Activated CD4-positive, alpha-beta T cell treated with anti-CD3 and anti-CD28 coated beads, Interleukin-2, amount 50 U/mL, for 24 hours (primary cell): ENCODE measurements at places on chromosomes 5 and 9.

DNA sequence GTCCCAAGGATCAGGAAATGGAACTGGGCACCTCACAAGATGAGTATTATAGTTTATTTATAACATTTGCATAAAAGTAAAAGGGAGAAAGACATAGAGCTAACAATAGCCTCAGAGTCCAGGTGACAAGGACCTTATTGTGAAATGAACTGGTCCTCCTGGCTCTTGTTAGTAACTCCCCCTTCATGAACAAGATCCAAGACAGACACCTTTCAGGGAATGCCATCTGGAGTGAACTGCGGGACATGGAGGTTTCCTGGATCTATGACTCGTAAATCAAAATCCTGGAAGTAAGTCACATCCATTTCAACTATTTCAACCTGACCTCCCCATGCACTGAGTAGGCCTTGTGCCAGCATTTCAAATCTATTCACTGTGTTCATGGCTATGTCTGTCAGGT lies 129.5 kb upstream of the GAS1 start:
- DNase-seq, result no peak

GRCh38 chr9:86126998-86127972 lies 27.9 kb upstream of the GOLM1 start:
- no peak for DNase-seq

DNA sequence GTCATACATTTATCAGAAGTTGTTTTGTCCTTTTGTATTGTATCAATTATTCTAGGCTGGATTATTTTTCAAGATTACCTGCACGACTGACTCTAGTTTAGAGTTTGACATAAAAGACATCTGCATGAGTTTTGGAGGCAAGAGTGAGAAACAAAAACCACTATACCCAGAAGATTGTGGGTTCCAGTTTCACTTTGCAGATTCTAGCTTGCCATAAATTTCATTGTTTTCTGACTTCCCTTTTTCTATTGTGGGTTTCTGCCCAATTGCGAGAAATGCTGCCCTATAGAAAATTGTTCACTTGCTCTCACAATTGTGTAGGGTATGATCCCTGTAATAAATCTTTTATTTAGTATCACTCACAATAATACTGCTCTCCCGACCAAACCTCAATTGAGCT lies 1043.4 kb upstream of the CDH10 start:
- no peak for DNase-seq

DNA sequence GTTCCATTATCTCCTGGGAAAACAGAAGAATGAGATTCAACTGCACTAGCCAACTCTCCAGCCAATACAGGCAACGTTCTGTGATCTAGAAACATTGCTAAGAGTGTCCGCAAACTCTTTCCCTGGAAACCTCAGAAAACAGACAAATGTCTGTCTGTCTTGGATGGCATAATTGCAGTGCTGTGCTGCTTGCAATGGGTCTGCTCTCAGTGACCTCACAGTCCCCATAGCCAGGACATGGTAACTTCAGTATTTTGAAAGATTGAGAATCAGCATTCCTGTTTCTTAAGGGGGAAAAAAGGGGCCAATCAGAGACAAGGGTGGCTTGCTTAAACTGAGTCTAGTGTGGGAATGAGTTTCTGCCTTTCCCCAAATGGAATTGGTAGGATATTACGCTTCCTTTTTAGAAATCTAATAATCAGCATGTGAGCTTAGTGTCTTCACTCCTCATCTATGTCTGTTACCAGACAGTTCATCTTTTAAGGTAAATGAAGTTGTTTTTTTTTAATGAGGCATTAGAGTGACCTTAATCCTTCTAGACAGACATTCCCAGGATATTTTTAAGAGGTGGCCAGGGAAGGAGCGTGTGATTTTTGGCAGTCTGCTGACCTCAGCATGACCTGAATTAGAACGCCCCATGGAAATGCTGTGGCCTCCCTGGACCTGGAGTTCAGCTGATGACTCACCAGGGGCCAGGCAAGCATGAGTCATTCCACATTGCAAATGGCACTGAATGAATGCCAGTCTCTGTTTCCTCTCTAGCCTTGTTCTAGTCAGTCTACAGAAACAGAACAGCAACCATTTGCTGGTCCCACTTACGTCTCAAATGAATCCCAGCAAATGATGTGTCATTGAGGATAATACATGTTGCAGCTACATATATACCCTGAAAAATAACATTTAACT lies 210.2 kb upstream of the ACTBL2 start:
- DNase-seq, result no peak

GRCh38 chr9:14366076-14366475 lies 52.1 kb upstream of the NFIB start:
- DNase-seq, result no peak

DNA sequence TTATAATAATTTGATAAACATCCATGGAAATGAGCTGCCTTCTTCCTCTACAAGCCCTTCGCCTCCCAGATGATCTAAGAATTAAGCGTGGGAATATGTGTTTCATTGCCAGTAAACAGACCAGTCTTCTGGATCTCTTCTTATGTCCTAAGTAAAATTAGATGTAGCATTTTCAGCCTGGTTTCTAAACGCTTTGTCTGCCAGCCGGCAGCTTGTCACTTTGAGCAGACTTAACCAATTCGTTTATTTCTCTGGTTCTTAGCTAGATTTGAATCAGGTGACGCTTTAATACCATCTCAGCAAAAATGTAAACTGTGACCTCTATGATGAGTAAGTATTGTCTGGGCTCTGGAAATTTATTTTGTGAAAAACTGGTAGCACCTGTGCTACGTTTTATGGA lies 380.6 kb upstream of the NUDT12 start:
- DNase-seq, result no peak

GRCh38 chr5:130890610-130891009 lies 274.4 kb downstream of the HINT1 start:
- DNase-seq, result no peak

GRCh38 chr9:137319011-137319738 lies 17.1 kb upstream of the NRARP start:
- DNase-seq, result no peak

DNA sequence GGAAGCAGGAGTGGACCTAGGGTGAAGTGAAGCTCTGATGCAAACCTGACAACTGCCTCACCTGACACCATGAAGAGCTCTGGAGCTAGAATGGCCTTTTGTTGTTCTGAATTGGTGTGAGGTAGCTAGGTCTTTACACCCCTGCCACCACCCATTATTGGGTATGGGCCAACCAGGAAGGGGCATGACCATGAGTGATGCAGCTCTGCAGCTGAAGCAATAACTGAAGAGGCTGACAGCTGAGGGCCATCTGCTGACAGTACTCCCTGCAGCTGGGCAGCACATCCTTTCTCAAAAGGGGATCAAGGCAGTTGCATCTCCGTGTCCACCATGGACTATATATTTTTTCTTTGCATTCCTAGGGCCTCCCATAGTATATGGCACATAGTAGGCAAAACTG lies 87.0 kb upstream of the TLE1 start:
- no peak for DNase-seq

GRCh38 chr9:138038244-138038671 lies 160.7 kb downstream of the CACNA1B start:
- no peak for DNase-seq

GRCh38 chr5:54309691-54310432 lies 511 bp downstream of the ARL15 start:
- peak; percentile 19 for DNase-seq

- no peak for DNase-seq
Observed at GRCh38 chr5:176853151-176853778, 42.9 kb downstream of the UNC5A start.

DNA sequence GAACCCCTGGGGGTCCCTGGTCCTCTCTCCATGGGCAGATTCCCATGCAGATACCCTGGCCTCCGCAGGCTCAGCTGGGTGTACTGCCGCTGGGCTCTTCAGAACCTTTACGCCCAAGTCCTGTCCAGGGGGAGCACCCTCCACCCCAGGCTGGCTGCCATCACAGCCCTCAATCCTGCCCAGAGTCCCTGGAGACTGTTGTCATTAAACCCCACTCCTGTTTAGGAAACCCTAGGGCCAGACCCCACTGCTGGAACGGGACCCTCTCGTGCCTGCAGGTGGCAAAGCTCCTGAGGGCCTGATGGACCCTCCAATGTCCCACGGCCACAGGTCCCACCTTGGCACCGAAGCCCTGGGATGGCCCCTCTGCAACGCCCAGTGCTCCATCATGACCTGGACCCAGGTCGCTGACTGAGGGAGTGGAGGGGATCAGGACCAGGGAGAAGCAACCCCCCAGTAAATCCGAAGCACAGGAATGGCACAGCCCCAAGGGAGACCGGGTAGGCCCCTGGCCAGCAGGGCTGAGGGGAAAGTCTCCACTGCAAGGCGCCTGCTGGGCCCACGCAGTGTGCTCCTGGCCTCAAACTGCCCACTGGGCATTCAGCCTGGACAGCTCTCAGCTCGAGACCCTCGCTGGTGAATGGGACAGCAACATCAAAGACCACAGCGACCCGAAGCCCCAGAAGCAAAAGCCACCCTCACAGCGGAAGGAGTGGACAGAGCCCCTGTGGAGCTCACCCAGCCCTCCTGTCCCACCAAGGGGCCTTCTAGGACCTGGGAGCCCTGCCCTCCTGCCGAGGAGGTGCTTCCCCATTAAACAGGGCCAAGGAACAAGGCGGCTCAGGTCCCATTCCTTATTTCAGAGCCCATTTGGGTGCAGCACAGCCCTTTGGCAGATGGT lies 8.3 kb downstream of the ZDHHC11B start:
- DNase-seq, result no peak

DNA sequence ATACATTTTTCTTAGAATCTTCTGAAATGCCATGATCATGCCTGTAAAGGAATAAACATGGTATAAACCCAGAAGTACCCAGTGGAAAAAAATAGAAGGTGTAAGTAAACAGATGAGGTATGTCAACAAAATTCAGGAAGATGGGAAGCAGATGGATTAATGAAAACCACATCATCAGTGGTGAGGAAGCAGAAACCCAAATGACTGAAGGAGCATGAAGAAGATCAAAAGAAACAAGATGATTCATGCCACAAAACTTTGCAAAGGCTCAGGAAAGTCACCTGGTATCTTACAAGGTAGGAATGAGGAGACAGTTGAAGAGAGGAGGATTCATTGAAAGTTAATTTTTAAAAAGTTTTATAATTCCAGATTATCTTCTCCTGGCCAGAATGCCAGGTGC lies 132.8 kb upstream of the PAPPA start:
- no peak for DNase-seq

DNA sequence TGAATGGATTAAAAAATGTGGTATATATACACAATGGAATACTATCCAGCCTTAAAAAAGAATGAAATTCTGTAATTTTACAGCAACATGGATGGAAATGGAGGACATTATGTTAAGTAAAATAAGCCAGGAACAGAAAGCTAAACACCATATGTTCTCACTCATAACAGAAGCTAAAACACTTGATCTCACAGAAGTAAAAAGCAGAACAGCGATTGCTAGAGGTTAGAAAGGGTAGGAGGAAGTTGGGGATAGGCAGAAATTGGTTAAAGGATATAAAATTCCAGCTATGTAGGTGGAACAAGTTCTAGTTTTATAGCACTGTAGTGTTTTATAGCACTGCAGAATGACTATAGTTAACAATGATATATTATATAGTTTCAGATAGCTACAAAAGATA lies 15.8 kb downstream of the MARCHF3 start:
- DNase-seq, result no peak

GRCh38 chr9:86281593-86282076 lies 703 bp downstream of the ISCA1 start:
- no peak for DNase-seq

DNA sequence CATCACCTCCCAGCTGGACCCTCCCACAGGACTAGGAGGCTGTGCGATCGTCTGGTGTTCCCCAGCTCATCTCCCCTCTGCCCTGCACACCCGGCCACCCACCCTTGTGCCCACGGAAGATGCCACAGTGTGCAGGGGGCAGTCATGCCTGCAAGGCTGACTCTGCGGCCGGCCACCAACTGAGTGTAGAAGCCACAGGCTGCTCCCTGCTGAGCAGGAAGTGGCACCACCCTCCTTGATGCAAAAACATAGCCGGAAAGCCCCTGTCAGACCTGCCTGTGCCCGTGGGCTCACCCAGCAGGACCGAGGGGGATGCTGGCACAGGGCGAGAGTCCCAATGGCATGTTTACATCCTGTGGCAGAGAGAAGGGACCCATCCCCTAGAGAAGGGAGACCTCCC lies 40.3 kb upstream of the SLC12A7 start:
- no peak for DNase-seq

- DNase-seq, result no peak
Observed at GRCh38 chr9:32863291-32863690, 80.0 kb downstream of the TMEM215 start.

DNA sequence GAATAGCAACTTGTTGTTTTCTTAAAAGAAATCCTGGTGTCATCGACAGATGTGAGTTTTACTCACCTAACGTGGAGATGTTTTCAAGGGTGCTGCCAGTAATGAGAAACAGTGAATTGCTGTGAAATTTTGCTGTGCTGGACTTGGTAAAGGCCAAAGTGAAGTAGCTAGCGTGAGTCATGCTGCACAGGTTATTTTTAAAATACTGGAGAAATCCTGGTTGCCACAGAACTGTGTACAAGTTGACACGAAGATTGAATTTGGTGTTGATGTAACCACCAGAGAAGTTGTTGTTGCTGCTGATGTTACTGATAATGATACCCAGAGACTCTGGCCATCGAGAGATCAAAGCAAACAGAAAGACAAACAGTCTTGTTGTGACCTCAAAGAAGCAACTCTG lies 187.9 kb upstream of the NFIL3 start:
- no peak for DNase-seq

DNA sequence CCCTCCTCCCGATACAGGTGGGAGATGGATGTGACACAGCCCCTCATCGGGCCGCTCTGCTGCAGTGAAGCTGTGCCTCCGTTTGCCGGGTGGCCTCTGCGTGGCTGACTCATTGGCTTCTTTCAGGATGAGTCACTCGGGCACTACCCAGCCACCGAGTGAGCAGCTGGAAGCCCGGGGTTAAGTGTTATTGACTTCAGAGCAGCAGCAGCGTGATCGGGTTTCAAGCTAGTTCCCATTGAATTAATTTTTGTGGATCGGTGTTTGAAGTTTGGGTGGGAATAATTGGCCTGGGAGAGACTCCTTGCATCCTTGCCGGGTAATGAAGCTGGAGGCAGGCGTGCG lies 266.4 kb upstream of the IRX4 start:
- no peak for DNase-seq

GRCh38 chr5:170628028-170628427 lies 124.2 kb downstream of the KCNIP1 start:
- DNase-seq, result no peak

GRCh38 chr5:73388306-73388684 lies 60.3 kb downstream of the FOXD1 start:
- no peak for DNase-seq

- no peak for DNase-seq
Observed at GRCh38 chr9:98719055-98719454, 10.3 kb upstream of the GABBR2 start.

DNA sequence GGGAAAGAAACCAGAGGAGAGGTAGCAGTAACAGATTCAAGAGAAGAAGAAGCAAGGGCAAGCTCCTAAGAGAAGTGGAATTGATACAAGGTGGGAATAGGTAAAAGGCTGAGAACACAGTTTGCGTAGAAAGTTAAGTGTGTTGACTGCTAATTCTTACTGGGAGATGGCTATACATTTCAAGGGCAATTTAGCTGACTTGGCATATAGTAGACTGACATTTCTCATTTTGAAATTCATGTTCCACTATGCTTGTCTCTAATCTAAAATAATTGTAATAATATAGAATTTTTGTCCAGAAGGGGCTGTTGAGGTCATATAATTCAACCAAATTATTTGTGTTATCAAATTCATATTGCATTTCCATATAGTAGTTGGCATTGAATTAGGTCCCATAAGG lies 144.0 kb downstream of the ATG10 start:
- no peak for DNase-seq

GRCh38 chr5:123720955-123721354 lies 209.0 kb downstream of the CSNK1G3 start:
- no peak for DNase-seq

- no peak for DNase-seq
Observed at GRCh38 chr5:66066826-66067225, 77.3 kb upstream of the SREK1 start.

GRCh38 chr9:120480707-120481106 lies 99.3 kb downstream of the CDK5RAP2 start:
- DNase-seq, result no peak
